ENCODE measurements at places on chromosomes 4 and X. TPM values are rescaled to one million over a fixed set of nuclear protein-coding genes. Genes with fewer than 3 reads are reported as not detected.

Gene LDB2
- 68.8 TPM for total RNA-seq

Gene MID2
- total RNA-seq: 28.5 TPM

Gene ATP8A1
- total RNA-seq: 14.8 TPM

GRCh38 chrX:134732152-134732551 is 73.9 kb upstream of the PLAC1 start:
- DNase-seq: no peak

- no peak for DNase-seq
These were observed 17.0 kb downstream of the PDGFC start for GRCh38 chr4:156954587-156954986.

DNA sequence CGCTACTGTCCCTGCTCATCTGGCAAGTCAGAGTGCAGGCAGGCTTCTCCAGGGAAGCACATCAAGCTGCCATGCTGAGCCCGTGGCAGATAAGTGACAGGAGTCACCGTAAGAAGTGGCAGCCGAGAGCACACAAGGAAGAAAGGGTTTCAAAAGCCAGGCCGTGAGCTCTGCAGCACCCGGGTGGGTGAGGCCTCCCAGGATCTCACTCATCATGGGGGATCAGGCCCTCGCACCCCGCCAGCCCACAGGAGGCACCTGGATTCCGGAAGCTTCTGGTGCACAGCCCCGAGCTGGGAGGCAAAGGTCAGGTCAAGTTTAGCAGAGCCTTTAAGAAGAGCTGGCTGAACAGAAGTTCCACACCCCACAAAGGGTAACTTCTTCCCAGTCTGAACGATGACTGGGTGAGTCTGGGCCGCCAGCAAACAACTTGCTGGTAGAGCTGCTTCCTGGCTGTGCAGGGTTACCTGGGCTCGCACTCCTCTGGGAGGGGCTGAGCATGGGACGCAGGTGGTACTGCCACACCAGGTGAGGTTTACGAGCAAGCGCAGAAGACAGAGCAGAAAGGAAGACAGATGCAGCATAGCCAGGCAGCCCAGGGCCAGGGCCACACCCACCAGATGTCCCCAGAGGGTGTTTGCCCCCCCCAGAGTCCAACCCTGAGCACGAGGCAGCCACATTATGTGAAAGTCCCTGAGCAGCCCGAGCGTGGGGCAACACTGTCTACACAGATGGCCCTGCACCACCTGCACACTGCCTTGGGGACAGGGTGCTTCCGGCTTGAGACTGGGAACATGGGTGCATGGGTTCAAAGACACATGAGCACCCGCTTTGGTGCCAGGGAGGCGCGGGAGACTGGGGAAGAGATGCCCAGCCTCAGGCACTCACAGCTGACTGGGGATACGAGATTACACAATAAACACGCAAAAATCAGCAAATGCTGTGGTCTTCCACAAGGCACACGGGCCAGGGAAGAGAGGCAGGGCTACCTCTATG is 7.7 kb downstream of the CCNQ start:
- no peak for DNase-seq

DNA sequence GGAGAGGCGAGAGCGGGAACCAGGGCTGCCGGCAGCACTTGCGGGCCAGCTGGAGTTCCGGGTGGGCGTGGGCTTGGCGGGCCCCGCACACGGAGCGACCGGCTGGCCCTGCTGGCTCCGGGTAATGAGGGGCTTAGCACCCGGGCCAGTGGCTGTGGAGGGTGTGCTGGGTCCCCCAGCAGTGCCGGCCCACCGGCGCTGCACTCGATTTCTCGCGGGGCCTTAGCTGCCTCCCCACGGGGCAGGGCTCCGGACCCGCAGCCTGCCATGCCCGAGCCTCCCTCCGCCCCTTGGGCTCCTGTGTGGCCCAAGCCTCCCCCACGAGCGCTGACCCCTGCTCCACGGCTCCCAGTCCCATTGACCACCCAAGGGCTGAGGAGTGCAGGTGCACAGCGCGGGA is 25.2 kb upstream of the KIT start:
- no peak for DNase-seq
